ENCODE measurements at places on chromosomes 12 and 14.

GRCh38 chr12:11794751-11795150, 145.3 kb downstream of the ETV6 start:
- no peak for DNase-seq

DNA sequence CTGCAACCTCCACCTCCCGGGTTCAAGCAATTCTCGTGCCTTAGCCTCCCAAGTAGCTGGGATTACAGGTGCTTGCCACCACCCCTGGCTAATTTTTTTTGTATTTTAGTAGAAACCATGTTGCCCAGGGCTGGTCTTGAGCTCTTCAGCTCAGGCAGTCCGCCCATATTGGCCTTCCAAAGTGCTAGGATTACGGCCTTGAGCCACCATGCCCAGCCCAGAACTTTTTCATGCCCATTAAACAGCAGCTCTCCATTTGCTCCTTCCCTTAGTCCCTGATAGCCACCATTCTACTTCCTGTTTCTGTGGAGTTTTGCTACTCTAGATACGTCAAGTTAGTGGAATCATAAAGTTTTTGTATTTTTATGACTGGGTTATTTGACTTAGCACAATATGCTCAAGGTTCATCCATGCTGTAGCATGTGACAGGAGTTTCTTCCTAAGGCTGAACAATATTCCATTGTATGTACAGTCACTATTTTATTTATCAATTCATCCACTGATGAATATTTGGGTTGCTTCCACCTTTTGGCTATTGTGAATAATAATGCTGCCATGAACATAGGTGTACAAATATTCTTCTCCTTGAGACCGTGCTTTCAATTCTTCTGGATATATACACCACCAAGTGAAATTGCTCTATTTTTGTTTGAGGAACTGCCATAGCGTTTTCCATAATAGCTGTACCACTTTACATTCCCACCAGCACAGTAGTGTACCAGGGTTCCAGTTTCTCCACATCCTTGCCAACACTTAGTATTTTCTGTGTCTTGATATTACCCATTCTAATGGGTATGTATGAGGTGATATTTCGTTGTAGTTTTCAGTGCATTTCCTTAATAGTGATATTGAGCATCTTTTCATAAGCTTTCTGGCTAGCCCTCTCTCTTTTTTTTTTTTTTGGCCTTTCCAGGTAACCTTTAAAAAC, 15.0 kb downstream of the ATF1 start:
- DNase-seq, result no peak

DNA sequence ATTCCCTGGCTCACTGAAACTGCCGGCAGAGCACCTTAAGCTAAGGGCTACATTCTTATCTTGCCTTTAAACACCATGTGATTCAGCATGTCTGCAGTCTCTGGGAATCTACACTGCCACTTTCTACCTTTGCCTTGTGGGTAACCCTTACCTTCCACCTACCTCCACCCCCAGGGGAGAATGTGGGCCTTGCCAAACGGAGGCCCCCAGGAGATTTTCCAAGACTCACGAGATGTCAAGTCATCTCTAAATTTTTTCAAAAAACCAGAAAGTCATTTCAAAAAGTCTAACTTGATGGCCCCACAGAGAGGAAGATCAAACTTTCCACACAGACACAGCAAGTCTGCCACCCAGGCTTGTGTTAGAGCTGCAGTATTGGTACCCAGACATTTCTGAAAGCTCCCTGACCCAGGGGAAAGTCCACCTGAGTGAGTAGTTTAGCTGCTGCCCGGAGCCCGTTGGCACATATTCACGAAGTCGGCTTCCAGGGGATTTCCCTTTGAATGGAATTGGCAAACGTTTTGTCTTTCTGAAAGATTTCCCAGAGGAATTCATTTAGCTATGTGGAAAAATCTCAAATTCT, 4.7 kb upstream of the PSMA6 start:
- DNase-seq, result no peak

DNA sequence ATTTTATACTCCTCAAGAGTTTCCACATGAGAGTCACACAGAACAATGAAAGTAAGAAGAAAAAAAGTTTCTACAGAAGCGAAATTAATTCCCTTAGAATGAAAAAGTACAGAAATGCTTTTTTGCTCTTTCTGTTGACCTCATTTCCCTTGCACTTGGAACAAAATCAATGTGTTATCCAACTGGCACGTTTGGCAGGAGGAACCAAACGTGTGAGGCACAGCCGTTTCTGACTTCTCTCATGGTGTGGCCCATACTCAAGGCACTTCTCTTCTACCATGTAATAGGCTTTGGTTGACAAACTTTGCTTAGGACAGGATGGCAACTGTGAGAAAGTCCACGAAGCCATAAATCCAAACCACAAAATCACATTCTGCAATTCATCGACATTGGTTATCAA, 297.0 kb downstream of the FUT8 start:
- DNase-seq, result no peak

DNA sequence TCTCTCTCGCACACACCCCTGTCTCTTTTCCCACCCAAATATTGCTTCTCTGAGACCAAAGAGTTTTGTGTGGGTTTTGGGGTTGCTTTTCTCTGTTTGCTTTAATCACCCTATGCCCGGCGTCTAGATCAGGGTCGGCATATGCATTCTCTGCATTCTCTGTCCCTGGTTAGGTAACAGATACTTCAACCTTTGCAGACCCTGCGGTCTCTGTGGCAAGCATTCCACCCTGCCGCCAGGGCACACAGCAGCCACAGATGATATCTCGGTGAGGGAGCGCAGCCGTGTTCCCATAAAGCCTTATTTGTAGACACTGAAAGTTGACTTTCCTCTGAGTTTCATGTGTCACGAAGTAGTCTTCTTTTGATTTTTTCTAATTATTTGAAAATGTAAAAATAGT, 110.4 kb upstream of the FZD10 start:
- DNase-seq, result no peak

DNA sequence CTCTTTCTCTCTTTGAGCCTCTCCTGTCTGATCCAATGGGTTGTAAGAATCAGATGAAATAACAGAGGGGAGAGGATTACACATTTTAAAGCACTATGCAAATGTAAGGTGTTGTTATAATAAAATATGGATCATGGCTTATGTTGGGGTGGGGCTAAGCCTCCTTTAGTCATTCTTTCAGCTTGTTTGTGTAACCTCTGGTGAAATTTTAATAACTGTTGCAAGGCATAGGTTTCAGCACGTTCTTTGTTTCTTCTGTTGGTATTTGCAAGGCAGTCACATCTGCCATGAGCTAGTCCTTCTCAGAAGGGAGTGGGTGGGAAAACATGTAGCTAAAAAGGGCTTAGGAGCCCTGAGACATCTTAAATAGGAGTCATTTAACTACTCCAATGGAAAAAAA, 74.8 kb upstream of the FRMD6 start:
- DNase-seq, result no peak

DNA sequence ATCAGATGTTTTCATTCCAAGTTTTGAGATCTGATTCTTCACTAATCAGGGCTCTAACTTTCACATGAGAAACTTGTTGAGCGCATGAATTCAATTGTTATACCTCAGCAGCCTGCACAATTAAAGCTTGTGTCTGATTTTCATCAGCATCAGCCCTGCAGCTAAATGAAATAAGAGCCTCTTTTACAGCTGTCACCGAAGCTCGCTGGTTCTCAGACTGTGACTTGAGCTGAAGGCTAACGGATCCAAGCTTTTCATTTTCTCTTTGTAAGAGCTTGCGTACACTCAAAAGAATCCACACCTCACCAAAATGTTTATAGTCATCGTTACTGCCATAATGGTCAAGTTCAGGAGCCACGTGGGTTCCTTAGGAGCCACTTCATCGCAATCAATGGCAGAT, 65.5 kb upstream of the BEGAIN start:
- no peak for DNase-seq

DNA sequence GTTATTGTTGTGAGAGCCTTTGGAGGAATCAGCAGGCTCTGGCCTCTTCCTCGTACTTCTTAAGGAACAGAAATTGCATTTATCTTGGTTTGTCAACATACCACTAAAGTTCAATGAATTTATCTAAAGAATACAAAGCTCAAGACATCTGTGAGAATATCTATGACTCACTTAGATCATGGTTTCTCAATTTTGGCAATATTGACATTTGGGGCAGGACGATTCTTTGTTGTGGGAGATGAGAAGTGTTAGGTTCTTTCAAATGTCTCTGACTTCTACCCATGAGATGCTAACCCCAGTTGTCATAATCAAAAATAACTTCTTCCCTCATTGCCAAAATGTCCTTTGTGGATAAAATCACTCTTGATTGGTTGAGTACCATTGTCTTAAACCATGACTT, 1190.3 kb downstream of the GALC start:
- DNase-seq, result no peak

DNA sequence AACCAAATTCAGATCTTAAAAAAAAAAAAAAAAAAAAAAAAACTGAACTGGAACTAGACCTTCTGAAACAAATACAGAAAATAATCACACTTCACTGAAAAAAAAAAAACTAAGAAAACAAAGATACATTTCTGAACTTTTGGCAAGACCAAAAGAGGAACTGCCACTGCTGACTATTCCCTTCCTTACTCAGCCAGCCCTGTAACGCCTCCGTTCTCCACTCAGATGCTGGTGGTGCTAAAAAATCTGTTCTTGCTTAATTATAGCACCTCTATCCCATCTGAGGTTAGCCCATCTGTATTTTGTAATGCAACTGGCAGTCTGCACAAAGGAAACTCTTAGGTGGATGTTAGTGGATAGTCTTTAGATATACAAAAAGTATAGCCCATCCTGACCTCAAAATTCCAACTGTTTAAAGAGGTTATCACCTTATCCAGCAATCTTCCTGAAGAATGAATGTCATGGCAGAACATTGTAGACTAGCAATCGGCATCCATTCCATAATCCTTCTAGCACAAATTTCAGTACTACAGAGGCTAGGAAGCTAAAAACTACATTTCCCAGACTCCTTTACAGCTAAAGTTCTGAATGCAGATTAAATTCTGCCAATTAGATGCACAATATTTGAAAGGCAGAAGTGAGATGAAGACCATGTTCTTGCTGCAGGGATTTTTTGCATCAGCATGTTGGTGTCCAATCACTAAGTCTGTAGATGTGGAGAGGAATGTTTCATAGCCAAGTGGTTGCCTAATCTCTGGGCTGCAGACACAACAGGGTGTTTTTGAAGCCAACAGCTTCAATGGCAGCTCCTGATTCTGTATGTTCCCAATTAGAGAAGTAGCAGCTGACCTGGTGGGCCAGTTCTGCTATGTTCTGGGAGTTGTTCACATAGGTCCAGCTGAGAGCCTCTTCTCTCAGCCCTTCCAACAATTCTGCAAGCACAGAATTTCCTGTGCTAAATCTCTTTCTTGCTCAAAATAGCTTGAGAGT, 5.7 kb downstream of the MAP3K9 start:
- DNase-seq, result no peak

DNA sequence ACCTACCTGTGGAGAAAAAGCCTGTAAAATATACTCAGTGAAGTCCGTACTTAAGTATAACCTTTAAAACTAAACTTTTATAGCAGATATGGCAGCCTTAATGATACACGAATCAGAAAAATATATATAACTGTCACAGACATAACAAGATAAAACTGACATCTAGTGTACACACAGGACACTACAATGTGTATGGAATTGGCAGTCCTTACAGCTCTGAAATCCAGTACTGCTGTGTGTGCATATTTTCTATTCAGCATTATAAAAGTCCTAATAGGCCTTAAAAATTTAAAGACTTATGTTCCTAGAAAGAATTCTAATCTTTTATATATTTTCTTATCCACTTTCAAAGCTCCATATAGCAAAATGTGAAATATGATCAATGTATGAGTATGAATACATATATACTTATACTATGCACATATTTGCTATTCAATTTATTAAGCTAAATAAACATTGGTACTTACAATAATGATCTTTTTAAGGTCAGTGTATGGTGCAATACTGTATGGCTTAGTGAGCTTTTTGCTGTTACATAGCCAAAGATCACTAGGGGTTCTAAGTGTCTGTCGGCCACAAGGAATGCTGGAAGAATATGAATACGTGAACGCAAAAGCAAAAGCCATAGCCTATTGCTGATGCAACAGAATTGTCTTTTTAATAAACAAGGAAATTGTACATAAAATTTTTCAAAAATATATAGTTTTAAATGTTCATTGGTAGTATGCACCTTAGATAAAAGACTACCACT, 69.2 kb downstream of the C2CD5 start:
- DNase-seq, result no peak

- DNase-seq, result no peak
Observed at GRCh38 chr12:70398002-70398401, 31.9 kb downstream of the KCNMB4 start.

GRCh38 chr12:122851820-122852219, 16.6 kb downstream of the HIP1R start:
- DNase-seq, result peak; percentile 94

GRCh38 chr14:76123426-76124225, 28.1 kb upstream of the GPATCH2L start:
- DNase-seq, result no peak

DNA sequence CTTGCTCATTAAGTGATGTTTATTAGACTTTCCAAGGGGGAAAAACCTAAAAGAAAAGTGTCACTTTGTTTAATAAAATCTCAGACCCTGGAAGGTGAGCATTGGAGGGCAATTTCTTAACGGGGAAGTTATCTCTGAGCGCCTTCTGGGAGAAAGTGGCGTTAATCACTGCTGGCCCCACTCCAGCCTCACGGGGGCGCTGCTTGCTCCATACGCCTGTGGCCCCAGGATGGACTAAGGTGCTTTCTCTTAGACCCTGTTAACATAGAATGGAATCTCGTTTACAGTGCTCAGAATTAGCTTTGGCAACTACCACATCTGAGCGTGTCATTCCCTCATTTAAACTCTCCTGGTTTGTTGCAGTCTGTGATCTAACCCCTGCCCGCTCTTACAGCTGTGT, 16.4 kb upstream of the PRIMA1 start:
- DNase-seq, result no peak

DNA sequence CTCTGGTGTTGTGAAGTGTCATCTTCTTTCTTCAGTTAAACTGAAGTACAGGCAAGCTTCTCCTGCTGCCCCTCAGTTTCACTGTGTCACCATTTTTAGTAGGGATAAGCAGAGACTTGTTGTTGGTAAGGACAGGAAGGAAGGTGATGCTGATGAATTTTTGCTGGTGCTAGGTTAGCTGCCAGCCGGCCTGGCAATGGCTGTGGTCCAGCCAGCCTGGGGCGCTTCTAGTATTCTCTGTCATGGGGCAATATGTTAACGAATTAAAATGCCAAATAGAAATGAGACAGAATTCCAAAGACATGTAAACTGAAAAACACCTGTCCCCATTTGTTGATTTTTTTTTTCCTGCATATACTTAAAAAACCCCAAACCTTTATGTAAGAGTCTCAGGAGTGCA, 602.9 kb downstream of the DIO2 start:
- DNase-seq, result no peak

GRCh38 chr12:32302218-32303173, 96.9 kb upstream of the FGD4 start:
- DNase-seq, result peak; percentile 35

DNA sequence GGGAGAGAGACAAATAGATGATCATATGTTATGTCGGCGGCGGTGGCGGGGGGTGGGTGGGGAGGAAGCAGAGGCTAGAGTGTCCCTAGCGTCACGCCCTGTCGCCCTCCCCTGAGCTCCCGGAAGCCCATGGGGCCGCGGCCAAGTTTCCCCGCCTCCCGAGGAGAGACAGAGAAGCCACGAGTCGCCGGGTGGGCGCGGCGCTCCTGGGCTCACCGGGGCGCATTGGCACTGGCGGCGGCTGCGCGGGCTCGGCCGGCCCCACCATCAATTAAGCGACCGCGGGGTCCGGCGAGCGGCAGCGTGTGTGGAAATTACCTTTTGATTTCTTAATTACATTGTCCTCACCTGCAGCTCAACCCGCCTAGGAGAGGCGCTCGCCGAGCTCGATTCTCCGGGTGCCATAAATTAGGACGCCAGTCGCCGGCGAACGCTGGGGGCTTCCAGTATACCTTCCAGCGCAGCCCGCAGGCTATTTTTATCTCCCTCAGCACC, 119.9 kb upstream of the LHX5 start:
- no peak for DNase-seq

GRCh38 chr14:21136024-21136423, 19.8 kb downstream of the OR5AU1 start:
- no peak for DNase-seq
